ENCODE measurements at places on chromosomes 5 and 9.

GRCh38 chr9:72428329-72428728 lies 63.3 kb upstream of the ZFAND5 start:
- DNase-seq: no peak

GRCh38 chr9:73093740-73094379 lies 57.8 kb upstream of the ANXA1 start:
- DNase-seq: no peak

DNA sequence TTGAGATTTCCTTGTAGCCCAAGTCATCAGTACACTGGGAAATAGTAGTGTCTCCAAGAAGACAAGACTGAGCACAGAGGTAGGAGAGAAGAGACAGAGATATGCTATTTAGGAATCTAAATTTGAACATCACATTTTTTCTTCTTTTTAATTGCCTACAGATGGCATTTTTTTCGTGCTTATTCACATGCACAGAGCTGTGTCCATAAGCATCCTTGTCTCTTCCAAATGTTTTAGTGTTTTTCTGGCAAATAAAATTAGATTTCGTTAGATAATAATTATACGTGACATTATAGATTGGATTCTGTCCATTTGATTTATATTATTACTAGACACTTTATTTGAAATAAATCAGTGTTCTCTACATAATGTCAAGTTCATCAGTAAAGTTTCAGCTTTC lies 80.9 kb downstream of the PRR16 start:
- DNase-seq: no peak

- no peak for DNase-seq
Observed at GRCh38 chr9:34384368-34385165, 7.9 kb upstream of the MYORG start.

GRCh38 chr9:122848256-122848943 lies 20.0 kb upstream of the PDCL start:
- no peak for DNase-seq

Data from hematopoietic multipotent progenitor cell treated with erythropoietin and hydrocortisone succinate and interleukin-3 and kit ligand, for 6 days (in vitro differentiated cells).